Renal cortical epithelial cell (primary cell): ENCODE measurements at places on chromosomes 3 and 15.
A peak's percentile ranks its signal among the peaks of the same experiment; 100 is the strongest.

DNA sequence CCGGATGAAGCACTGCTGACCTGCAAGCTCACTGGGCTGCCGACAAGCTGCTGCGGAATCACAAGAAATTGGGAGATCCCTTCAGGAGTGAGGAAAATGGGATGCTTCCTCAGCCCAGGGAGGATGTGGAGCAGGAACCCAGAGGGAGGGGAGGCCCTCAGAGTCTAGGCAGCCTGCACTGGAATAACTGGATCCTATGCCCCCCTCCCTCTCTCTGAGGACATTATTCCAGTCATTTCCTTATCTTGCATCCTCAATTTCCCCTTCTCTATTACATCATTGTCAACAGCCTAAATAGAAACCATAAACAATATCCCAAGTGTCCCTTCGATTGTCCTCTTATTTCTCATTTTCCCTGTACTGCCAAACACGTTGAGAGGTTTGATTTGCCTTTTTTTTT is 169.0 kb downstream of the OPA1 start:
- no peak for DNase-seq

DNA sequence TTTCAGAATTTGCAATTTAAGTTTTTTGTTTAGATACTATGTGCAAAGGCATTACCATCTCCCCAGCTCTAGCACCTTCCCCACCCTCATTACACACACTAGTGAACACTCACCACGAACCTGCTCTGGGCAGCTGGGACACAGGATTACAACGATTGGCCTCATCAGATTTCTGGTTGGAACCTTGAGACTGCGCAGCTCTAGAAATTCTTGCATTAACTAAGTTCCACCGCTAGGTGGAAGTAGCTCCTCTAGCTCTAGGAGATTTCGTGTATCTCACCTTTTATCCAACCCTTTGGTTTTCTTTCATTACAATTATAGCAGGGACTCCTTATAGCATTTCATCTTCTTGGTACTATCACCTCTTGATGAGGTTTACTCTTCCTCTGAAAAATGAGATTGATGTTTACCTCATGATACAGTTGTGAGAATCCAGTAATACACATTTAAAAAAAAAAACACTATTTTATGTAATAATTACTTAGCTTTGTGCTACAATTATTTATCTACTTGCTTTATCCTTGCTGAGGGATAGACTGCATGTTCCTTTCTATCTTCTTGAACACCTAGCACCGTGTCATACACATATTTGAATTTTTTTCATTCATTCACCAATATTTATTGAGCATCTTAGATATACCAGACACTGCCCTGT is 28.7 kb upstream of the PLOD2 start:
- DNase-seq, result peak; percentile 57

DNA sequence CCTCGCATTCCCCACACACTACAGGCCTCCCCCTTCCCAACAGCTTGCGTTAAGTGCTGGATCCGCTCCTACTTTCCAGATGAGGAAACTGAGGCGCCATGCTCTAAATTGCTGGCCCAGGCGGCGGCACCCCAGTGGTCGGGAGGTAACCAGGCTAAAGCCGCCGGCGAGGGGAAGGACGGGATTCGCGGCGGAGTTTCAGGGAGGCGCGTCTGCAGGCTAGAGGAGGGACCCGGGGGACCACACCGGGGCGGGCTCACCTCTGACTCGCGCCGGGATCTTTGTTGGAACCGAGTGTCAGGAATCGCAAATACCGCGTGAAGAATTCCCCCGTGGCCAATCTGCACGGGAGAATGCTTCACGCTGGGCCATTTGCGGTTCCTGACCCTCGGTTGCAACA is 24.6 kb upstream of the PTPN23 start:
- no peak for DNase-seq

GRCh38 chr3:37136067-37136466 is 38.3 kb downstream of the LRRFIP2 start:
- DNase-seq, result no peak

DNA sequence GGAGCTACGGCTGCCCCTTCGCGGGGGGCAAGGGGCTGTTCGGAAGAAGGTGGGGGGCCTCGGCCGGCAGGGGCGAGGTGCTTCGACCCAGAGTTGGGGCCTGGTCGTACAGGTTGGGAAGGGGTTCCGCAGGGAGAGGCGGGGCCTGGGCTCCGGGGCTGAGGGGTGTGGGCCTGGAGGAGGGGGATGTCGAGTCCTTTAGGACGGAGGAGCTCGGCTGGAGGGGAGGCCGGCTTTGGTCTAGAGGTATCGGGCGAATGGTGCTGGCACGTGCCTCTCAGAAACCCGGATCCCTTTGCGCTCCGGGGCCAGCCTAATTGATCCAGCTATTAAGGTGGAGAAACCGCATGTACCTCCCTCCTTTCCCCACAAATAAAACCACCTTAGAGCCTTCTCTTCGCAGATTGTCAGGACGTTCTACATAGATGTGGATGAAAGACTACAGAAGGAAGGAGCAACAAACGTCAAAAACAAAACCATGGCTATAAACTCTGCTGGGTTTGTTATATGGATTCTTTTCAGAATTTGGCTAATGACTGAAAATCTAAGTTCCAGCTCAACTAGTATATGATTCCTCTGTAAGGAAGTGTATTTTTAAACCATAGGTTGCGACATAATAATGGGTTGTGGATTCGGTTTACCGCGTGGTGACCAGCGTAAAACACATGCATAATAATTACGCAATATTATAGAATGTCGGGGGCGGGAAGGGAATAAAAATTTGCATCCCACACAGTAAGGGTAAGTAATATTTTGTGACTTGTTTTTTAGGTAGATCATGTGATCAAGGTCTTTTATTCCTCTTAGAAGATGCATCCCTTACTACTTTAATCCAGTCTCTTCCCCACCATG is 644 bp upstream of the NGLY1 start:
- peak; percentile 40 for DNase-seq

GRCh38 chr3:129424185-129424841 is 4.1 kb downstream of the EFCAB12 start:
- DNase-seq, result peak; percentile 34

- peak; percentile 20 for DNase-seq
These were observed 656 bp downstream of the CD47 start for GRCh38 chr3:108090049-108090700.

DNA sequence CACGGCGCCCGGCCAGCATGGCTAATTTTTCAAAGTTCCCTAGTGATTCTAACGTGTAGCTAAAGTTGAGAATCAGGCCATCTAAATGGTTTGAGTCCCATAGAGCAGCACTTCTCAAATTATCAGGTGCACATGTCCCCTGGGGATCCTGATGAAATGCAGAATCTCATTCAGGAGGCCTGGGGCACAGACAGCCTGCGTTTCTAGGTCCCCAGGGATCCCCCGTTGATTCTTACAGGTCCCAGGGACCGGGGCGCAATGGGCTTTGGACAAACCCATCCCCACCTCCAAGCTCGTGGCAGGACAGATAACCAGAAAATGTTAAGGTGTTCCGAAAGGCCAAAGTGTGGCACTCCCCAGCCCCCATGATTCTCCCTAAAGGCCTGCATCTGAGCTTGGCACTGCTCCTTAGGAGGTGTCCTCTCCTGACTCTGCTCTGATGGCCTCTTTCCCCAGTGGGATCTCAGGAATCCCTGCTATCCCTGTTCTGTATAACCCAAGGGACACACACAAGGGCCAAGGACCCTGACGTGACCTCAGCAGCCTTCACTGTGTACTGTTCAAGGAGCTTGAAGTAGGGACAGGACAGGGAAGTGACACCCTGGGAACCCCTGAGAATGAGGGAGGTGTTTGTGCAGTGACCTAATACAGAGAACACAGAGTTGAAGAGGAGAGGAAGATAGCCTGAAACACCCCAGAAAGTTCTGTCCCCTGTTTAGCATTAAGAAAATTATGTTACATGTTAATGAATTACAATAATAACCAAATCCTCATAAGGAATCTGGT is 8.0 kb downstream of the LRRK1 start:
- DNase-seq, result no peak

DNA sequence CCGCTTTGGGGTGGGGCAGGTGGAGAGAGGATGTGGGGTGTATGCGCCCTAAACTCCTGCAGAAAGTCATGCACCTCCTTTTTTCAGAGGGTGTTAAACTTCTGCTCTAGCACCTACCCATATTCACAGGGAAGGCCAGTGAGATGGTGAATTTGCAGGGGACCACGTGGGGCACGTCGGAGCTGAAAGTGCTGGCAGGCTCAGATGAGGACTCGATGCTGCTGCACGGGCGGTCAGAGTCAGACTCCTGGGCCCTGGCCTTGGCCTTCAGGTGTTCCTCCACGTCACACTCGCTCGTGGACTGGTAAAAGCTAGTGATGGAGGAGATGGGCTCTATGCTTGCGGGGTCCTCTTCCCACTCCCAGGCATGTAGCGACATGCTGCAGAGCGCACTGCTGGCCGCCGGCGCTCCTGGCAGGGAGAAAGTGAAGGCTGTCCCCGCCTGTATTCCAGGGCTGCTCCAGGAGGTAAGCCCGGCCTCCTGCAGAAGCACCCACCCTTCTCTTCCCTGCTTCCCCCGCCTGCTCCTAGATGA is 883 bp downstream of the CFAP92 start:
- no peak for DNase-seq

- no peak for DNase-seq
These were observed 818 bp downstream of the PPP1R2 start for GRCh38 chr3:195542316-195542697.

- DNase-seq, result no peak
These were observed 37.5 kb downstream of the MAP2K5 start for GRCh38 chr15:67579967-67580366.

- no peak for DNase-seq
These were observed 421 bp downstream of the BMF start for GRCh38 chr15:40108061-40108854.

DNA sequence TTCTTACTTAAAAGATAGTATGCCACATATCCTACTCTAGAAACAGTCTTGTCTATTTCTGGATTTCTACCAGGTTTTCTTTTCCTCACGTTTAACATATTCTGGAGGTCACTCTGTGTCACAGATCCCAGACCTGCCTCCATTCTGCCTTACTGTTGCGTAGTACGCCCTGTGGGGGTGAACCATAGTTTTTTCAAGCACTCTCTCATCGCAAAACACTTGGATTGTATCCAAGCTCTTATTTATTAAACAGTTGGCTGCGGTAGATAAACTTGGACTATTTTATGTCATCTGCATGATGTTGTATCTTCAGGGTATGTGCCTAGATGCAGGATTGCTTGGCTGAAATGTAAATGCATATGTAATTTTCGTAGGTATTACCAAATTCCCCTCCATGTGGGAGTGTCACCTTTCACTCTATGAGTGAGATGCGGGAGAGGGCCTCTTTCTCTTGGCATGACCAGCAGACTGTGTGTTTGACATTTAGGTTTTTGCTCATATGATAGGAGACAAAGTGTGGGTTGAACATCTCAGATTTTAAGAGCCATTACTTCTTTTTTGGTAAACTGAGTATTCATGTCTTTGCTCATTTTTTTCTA is 55.8 kb downstream of the ABTB1 start:
- DNase-seq, result no peak
